Activated CD4-positive, alpha-beta T cell treated with anti-CD3 and anti-CD28 coated beads for 48 hours (primary cell): ENCODE measurements at places on chromosomes 5 and 9.

- DNase-seq: no peak
Observed at GRCh38 chr5:133348406-133348805, 263.9 kb downstream of the FSTL4 start.

- DNase-seq: no peak
Observed at GRCh38 chr9:121098567-121099198, 23.9 kb downstream of the CNTRL start.

DNA sequence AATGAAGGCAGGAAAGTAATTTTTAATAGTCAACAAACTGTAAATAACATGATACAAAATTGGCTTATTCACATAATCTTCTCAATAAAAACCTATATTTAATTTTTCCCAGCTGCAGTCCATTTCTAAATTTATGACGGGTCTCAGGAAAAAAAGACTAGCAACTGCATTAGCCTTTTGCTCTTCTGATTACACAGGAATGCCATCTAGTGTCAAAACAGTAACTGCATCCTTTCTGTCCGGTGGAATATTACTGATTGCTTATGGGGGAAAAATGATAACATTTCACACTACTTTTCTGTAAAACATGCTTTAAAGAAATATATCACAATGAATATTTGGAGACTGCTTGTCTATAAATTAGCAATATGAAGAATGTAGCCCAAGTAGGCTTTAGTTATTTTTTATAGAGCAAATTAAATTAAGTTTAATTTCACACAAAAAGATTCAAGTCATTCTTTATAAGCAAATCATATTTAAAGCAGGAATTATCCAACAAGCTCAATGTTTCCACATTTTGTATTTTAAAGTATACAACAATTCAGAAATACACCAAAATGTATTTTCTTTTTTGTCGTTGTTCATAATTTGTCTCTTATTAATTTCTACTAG, 534.7 kb downstream of the CDH10 start:
- DNase-seq: no peak

DNA sequence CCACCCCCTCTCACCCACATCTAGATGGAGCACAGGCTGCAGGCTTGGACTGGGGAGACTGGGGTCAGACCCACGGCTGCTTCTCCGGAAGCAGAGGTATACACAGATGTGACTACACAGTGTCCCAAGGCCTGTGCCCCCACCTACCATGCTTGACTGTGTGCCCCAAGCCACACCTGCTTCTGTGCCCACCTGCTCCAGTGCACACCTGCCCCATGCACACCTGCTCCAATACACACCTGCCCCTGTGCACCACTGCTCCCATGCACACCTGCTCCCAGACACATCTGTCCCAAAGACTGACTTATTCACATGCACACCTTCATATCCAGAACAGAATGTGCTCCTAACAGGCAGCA, 5.5 kb upstream of the COL5A1 start:
- DNase-seq: no peak

- no peak for DNase-seq
Observed at GRCh38 chr5:83827111-83827557, 106.5 kb upstream of the HAPLN1 start.

DNA sequence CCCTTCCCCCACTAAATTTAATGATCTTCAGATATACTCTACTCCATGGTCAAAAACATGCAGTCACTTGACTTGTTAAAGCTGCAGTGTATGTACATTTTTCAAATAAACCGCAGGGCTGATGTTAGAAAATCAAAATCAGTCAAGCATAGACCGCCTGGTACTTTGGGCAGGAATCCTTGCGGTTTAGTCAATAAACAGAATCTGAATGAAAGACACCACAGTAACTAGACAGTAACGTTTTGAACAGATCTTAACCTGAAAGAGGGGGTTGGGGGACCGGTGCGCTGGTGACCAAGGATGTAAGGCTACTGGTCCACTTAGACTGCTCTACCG, 188.8 kb downstream of the BNC2 start:
- DNase-seq: no peak

DNA sequence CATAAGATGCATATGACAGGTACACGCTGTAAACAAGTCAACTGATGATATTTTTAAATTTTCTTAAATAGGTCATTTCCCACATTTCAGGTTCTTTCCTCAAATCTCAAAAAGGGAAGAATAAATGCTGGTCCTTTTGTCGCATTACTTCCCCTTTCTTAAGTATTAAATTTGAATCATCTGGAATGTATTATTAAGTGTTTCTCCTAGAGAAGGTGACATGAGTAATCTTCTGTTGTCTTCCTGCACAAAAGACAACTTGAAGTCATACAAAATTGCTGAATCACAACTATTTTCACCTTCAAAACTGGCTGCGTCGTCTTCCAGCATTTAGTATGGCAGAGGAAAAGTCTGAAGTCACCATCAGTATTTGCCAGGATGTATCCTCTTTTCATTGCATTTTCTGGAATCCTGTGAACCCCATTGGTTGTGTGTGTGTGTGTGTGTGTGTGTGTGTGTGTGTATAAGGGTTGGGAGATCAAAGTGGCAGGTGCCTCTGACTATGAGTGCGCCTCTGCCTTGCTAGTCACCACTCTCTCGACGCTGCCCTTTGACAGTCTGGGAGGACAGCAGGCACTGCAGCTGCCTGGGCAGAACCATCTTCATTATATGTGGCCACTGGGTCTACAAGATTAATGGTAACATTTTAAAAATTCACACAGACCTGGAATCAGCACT, 86.9 kb downstream of the MVB12B start:
- no peak for DNase-seq

- DNase-seq: no peak
Observed at GRCh38 chr5:150270541-150271295, 18.9 kb downstream of the CAMK2A start.

DNA sequence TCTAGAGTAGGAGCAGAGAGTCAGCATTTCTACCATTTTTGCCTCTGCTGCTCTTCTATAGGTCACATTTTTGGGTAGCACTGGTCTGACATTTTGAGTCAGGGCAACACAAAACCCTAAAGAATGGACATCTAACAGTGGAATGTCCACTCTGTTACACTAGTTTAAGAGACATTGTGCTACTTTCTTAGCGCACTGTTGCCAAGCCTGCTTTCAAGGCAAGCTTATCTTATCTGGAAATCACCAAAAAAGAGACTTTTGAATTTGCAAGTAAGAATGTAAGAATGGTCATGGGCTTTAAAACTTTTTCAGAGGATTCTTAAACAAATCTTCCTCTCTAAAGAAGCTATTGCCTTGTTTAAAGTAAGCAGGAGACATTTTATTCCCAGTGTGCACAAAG, 73.0 kb upstream of the STARD4 start:
- no peak for DNase-seq
